ENCODE measurements at places on chromosomes 7 and 10. TPM values are rescaled to one million over a fixed set of nuclear protein-coding genes. Genes with fewer than 3 reads are reported as not detected.

EEPD1 gene
- 11.3 TPM for total RNA-seq

DNA sequence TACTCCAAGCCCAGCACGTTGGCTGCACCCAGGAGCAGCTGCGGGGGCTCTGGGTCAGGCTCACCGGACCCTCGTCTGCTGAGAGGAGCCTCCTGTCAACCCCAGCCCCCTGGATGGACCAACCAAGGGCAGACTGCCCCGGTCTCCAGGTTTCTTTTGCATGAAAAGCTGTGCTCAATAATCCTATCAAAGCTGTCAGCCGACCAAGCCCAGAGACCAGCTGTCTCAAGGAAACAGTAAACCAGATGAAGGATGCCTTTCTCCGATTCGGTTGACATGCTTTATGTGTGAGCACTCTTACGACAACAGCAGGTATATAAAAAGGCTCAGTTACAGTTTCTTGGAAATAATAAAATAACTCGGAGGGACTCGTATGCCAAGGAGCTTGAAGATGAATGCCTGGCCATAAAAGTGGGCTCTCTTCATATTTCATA lies 71.6 kb upstream of the BAIAP2L1 start:
- no peak for DNase-seq

DNA sequence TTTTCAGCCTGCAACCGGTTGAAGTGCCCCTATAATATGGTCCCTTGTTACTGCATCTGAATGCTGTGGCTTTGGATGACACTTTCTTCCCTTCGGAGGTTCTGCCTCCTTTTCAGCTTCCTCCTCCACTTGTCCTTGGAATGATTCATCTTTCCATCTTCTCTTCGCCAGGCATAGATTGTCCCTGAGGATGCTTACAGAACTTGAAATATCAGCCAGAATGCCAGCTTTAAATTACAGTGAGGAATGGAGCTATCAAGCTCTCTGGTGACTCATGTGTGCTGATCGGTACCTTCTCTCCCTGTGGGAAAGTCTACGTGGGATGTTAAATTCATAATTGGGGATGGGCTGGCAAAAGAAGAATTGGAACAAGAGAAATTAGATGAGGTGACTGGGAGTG lies 45.9 kb upstream of the PDK4 start:
- DNase-seq = no peak

DNA sequence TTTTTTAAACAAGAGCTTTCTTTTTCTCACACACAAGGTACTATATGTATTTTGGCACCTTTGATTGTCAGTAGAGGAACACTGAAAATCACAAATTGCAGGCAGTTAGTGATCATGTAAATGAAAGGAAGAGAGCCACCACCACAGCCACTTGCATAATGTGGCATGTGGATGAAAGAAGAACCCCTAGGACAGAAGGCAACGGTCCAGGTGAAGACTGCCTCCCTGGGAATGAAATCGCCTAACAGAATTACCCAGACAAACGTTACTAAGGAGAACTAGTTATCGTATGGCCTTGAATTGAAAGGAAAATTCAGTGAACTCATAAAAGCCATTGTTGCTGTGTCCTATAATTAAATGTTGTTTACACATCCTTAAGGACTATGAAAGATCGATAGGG lies 41.2 kb upstream of the PTPRZ1 start:
- no peak for DNase-seq

DNA sequence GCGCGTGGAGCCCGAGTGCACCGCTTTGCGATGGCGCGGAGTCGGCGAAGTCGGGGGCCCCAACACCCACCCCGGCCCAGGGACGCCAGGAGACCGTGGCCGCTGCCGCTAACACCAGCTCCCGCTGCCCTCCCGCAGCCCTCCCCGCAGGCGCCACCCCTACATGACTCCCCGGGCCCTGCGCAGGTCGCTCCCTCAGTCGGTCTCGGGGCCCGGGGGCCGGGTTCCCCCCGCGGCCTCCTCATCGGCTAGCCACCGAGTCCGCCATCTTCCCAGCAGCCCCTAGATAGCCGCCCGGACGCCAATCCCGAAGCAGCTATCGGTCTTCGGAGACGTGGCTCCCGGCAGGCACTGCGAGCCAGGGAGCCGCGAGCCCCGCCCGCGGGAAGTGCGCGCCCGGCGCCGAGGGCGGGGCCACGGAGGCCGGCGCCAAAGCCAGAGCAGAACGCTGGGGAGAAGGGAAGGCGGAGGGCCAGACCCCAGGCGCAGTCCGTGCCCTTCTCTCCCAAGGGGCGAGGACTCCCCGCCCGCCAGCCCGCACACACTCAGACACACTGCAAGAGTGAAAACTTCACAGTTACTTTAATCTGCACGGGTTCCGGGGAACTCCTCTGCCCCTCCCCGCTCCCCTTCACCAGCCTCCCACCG lies at the start of gene FASTK:
TSS of gene FASTK (minus strand) at position 288 of the 648 bp plus-strand sequence. CDS start at position 245, 43 bp downstream.
- peak; percentile 88 for DNase-seq

GRCh38 chr10:102678842-102679289 lies 34.6 kb downstream of the TRIM8 start:
- DNase-seq = no peak

DNA sequence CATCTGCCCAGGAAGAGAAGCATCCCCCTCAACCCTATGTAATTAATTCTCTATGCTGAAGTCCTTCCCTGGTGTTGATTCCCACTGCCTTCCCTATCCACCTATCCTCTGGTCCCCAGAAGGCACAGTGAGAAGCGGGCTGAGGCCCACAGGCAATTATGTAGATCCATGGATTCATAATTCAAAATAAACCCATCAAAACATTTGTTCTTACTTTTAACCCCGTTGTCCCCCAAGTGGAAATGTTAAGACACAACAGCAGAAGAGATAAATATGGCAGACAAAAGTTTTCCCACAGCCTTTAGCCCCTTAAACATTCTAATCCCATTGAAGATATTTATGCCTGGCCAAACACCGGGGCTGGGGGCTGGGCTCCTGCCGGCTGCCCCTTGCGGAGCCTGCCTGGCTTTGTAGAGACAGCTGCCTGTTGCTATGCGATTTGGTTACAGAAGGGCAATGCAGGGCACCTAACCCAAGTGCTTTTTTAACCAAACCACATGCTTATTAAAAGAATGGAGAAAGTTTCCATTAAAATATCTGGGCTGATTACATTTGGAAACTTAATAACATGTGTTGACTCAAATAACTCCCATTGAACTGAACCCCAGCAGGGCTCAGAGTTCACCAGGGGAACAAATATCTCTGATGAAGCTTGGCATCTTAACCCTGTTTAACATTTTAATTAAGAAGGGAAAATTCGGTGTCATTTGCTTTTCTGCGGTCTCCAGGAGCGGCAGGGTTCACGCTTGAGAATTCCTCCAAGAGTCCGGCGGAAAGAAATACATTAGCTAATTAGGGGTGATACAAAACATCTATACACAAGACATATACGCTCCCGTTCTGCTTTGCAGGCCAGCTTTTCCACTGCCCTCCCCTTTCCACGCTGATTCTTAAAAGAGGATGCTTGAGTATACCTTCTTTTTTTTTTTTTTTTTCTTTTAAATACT lies 110.8 kb upstream of the FGFR2 start:
- no peak for DNase-seq

- DNase-seq = peak; percentile 91
Measured at GRCh38 chr10:7818295-7819120, at the start of gene TAF3. TSS of gene TAF3 (plus strand) at chr10:7818505. CDS start at chr10:7818710, 205 bp downstream.

GRCh38 chr7:8442814-8443304 lies 9.4 kb downstream of the NXPH1 start:
- peak; percentile 49 for DNase-seq

GRCh38 chr10:12507165-12507850 lies 158.0 kb downstream of the CAMK1D start:
- no peak for DNase-seq

DNA sequence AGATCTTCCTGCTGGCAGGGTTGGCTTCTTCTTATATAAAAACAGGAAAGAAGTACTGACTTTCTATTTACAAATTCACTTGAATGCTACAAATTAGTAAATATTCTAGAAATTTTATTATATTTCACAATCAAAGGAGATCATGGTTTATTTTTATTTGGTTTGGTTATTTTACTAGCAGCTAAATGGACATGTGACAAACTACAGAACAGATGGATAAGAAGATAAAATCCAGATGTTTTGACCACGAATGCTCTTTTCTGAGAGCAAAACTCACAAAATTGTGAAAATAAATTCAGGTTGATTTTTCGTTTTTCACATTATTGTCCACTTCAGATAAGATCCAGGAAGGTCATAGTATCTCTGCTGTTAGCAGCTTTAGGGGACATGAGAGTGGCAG lies 55.4 kb downstream of the CACNA2D1 start:
- no peak for DNase-seq

GRCh38 chr7:108455551-108455997 lies 662 bp downstream of the NRCAM start:
- no peak for DNase-seq
